Activated effector memory CD4-positive, alpha-beta T cell treated with anti-CD3 and anti-CD28 coated beads, Interleukin-2, amount 50 U/mL, for 16 hours (primary cell): ENCODE measurements at places on chromosomes 5 and 9.

DNA sequence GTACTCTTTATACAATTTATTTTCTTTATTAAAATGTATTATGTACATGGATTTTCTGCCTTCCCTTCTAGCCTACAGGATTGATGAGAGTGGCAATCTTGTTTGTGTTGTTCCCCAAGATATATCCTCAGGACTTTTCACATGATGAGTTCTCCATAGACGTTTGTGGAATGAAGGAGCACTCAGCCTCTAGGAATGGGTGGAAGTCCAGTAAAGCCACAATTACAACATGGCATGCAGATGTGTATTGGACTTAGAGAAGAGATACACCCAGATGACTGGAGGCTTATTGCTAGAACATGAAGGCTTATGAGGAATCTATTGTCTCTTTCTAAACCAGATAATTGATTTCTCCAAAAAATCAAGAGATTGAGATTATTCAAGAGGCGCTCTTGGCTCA is 8.2 kb upstream of the DOCK2 start:
- DNase-seq, result no peak

GRCh38 chr9:134030821-134031470 is 5.7 kb downstream of the BRD3OS start:
- DNase-seq, result peak; percentile 45

GRCh38 chr5:138792195-138792790 is 39.1 kb downstream of the CTNNA1 start:
- no peak for DNase-seq

- DNase-seq, result no peak
These were observed 30.5 kb upstream of the CKMT2 start for GRCh38 chr5:81202655-81203054.

DNA sequence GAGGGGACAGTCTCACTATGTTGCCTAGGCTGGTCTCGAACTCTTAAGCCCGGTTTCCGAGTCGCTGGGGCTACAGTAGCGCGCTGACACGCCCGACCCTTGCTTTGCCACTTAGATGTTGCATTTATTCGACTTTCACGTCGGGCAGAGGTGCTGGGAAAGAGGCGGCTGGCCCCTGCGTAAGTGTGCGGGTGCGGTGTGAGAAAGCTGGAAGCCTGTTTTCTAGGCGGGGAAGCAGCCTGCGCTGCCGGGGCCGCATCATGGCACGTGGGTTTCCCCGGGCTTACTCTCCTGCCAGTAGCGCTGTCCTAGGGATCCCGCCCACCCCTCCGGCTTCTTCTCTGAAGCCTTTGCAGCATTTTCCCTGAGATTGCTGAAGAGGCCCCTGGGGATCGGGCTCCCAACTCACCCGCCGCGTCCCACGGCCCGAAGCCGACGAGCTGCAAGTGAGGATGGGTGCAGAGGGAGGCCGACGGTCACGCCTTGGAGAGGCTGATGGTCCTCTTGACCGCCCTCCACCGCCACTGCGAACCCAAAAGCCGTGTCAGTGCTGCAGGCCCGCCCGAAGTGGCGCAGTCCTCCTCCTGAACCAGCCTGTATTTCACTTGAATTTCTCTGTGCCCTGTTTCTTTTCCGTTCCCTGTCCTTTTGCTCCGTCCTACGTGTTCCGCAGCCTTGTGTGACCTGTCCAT is 5.8 kb upstream of the TRIM41 start:
- DNase-seq, result peak; percentile 86

DNA sequence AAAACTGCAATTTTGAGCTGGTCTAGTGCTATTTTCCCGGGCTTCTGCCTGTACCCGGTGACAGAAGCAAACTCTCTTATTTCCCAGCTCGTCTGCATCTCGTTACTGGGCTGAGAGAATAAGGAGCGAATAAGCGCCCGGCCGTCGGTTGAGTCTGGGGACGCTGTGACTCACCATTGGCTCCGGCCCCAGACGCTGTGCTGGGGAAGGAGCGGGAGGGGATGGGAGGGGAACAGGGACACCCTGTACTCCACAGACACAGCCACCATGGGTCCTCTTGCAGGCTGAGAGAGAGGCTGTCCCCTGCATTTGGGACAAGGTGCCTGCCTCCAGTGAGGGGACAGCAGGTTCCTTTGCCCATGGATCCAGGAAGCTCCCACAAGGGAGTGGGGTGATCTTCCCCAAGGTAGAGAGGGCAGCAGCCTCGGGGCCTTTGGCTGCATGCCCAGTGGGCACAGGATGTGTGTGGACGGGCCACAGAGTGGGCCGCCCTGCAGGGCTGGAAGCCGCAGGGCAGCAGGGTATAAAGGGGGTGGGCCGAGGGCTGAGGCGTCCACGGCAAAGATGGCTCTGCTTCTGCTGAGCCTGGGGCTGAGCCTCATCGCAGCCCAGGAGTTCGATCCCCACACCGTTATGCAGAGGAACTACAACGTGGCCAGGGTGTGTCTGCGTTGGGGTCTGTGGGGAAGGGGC is at the start of gene LCN9:
TSS of gene LCN9 (plus strand) at position 552 of the 693 bp plus-strand sequence. CDS start at position 565, 13 bp downstream.
- DNase-seq, result no peak

GRCh38 chr5:107665036-107665570 is 5.6 kb downstream of the EFNA5 start:
- no peak for DNase-seq

- DNase-seq, result peak; percentile 63
These were observed at the start of gene HCN1 for GRCh38 chr5:45696206-45696836. TSS of gene HCN1 (minus strand) at chr5:45696380.

- peak; percentile 74 for DNase-seq
These were observed at the start of gene MZB1 for GRCh38 chr5:139389701-139390638. TSS of gene MZB1 (minus strand) at chr5:139389913. CDS start at chr5:139389856, 57 bp downstream.

DNA sequence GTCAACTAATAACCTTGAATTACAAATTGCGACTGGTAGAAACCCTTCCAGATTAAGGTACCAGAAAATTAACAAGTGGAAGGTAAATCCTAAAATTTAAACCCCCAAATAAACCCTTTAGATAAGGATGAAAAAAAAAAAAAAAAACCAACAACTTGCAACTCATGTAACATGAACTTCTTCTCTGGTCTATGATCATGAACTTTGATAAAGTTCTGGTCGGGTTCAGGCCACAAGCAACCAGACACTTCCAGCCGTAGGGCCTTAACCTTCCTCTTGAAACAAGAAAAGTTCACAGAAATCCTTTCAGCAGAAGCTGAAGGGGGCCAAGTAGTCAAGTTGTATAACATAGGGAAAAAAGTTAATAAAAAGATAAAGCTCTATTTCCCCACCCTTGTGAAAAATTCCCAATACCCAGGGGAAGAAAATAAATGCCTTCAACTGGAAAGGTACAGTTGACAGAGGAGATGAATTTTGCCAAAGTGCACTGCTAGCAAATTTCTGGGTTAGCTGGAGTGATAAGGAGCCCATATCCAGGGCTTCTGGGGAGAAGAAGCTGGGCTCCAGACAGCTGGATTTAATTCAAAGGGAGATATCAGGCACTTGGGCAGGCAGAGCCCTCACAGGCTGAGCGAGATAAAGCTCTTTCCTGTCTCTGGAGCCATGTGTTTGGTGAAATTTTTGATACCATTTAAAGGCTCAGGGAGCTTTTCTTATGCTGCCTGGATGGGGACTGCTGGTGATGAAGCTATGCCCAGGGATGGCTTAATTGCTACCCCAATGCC is 234.2 kb upstream of the PANK3 start:
- DNase-seq, result no peak
